ENCODE measurements at places on chromosomes 1 and 21.

DNA sequence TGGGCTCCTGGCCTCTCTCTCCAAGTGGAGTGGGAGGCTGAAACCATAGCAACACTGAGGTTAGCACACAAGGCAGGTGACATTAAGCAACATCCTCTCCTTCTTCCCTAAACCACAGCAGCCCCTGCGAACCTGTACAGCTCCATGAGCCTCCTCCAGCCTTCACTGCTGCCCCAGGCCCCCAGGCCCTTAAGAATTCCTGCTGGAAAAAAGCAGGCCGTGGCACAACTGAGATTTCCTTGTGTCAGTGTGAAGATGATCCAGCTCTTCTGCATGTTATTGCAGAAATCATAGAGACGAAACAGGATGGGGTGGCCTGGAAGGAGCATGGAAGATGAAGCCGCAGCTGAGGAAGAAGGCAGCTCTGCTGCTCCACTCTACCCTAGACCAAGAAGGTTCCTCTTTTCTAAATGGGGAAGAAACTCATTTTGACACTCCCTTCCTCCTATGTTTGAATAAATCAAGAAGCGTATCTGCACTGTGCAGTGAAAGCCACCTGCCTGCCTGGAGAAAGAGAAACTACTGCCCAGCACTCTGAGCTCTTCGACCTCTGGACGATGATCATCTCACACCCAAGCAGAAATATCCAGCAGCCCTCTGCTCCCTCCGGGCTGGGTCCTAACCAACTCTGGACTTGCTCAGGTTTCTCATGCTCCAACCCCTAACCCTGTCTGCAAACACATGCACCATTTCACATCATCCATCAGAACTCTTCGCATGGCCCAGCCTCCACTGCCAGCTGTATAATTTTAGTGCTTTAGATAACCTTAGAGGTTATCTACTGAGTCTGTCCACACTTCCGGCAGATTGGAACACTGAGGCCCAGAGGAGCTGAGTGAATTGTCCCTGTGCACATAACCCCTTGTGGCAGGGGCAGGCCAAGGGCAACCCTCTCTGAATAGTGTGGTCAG is 20.7 kb downstream of the SH3BP5L start:
- no peak for DNase-seq

DNA sequence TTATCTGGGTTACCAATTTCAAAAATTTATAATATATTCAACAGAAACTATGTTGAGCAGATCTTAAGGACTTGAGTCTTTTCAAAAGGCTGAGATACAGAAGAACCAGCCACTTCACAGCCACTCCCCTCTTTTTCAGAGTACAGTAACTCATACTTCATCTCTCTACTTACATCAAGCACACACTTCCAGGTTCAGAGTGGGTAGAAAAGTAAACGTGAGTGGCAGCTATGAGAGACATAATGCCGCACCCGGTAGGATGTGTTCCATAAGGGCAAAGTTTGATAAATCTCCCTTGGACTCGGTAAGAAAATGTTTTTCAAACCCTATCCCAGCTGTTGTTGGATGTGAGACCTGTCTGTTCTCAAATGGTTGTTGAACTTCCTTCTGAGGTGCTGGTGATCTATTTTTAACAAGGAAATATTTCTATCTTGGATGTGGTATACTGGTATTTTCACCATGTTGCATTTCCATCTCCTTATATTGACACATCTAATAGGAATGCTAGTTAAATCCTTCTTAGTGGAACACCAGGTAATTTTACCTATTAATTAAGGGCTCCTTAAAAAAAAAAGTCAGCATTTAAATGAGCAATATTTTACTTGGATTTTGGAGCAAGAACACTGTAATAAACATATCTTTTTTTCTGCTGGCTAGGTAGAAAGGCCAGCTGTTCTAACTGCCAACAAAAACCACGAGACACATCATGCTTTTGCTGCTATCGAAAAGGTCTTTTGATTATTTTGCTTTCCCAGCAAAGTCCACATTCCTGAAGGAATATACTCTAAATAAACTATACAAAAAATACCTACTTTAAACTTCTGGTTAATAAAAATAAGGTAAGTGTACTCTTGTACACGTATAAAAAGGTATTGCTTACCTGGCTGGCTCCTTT is 28.2 kb downstream of the CNN3 start:
- peak; percentile 24 for DNase-seq

GRCh38 chr1:920010-920409 is 3.7 kb upstream of the SAMD11 start:
- no peak for DNase-seq

GRCh38 chr1:27044613-27045151 is 32.0 kb upstream of the TENT5B start:
- peak; percentile 15 for DNase-seq

GRCh38 chr1:155134880-155135414 is 705 bp upstream of the SLC50A1 start:
- DNase-seq: peak; percentile 26

DNA sequence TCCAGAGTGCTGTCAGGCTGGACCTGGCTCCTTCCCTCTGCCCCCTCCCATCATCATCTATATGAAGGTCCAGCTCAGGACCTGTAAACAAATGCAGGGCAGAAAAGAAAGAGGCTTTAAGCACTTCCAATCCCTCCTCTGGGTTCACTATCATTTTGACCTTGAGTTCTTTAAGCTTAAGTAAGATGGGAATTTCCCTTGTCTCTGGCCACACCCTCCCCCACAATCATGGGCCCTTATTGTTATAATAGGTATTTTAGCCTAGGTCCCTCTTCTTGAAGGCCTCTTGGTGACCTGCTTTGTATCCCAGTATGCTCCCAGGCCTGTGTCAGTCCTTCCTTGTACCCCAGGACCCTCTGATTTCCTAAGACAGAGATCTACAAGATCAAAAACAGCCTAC is 45.1 kb upstream of the EPS15 start:
- no peak for DNase-seq

DNA sequence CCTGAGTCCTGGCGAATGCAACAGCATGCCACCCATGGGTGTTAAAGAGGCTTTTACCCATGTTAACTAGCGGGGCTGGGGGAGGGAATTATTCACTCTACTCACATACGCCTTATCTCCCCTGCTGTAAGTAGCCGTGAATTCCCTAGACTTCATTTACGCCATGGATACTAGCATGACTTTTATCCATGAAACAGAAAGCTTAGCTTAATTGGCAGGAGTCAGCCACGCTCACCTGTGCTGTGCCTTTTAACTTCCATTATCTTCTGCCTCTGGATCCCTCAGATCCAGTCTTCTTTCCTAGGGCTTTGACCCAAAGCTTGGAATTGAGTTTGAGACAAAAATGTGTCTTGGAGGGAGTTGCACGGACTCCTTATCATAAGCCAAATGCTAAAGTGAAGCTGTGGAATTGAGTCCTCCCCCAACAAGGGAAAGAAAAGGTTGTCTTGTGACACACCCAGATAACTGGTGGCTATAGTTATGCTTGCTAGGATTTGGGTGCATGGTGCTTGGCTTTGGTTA is 9.7 kb upstream of the NASP start:
- no peak for DNase-seq

DNA sequence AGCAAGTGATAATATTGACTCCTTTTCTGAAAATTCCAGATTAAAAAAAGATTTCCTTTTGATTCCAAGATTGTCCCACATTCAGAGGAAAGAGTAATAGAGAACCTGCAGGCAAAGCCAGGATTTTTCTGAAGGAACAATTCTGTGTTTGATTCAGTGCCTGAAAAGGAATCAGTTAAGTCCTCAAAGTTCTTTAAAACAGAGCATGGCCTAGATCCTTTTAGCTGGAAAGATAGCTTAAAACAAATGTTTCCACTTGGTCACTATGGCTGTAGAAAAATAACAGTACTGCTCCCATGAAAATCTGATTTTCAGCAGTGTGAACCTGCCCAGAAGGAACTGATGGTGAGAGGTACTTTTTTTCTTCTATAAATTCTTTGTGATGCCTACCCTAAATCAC is 41.8 kb downstream of the HS2ST1 start:
- DNase-seq: no peak

DNA sequence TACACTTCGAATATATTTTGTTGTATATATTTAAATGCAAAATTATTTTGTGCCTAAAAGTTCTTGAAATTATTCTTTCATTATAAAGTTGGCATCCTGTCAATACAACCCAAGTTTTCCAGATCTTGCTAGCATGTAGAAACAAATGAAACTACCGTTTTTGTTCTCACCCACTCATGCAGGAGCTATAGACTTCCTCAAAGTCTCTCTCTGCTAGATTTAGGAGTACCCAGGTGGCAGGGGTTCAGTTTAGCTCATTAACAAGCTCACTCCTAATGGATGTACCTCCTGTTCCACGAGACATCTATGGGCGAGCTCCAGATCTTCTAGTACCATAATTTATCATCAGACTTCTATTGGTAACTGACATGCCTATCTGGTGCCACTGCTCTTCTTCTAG is 390.2 kb upstream of the POU3F1 start:
- no peak for DNase-seq

- no peak for DNase-seq
Observed at GRCh38 chr1:56289260-56289659, 290.1 kb downstream of the PLPP3 start.

- no peak for DNase-seq
Observed at GRCh38 chr1:181905944-181906597, 155.4 kb downstream of the ZNF648 start.

DNA sequence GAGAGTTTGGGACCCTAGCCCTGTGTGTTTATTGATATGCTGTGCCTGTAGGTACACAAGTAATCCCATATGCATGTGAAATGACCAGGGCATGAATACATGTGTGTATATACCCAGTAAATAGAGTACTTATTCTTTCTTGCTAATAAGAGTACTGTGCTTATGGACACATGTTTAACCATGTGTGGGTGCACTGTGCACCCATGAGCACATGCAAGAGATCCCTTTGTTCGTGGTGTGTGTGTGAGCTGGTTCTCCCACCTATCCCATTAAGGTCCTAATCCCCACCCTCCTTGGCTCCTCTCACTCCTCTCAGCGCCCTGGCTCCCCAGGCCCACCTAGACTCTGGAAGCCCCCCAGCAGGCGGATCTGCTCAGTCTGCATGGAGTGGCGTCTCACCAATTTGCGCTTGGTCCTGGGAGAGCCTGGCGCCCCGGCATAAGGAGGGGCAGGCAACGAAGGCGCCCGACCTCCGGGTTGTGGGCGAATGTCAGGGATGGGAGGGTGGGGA is 2.2 kb upstream of the LIX1L start:
- no peak for DNase-seq

- DNase-seq: peak; percentile 99
Observed at GRCh38 chr1:40508375-40509341, at the start of gene EXO5. TSS of gene EXO5 (plus strand) at chr1:40508767. CDS start at chr1:40514545, 5,778 bp downstream.

GRCh38 chr1:162851341-162851740 is 9.6 kb downstream of the CCDC190 start:
- no peak for DNase-seq

GRCh38 chr1:231936983-231937775 is 310.6 kb downstream of the DISC1 start:
- peak; percentile 35 for DNase-seq

DNA sequence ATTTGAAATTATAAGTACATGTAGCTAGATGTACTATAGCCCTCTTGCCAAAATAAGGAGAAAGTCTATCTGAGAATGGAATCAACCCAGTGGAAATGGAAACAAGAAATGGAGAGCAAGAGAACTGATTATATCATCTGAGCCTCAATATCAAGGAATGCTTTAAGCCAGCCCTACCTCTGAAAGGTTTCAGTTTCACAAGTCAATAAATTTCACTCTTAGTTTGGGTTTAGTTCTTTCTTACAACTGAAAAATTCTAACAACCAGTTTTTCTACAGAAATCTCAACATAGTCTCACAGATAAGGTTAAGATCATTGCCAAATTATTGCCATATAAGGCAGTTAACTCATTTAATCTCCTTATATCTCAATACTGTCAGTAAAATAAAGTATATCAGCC is 80.0 kb downstream of the EPS15 start:
- no peak for DNase-seq

DNA sequence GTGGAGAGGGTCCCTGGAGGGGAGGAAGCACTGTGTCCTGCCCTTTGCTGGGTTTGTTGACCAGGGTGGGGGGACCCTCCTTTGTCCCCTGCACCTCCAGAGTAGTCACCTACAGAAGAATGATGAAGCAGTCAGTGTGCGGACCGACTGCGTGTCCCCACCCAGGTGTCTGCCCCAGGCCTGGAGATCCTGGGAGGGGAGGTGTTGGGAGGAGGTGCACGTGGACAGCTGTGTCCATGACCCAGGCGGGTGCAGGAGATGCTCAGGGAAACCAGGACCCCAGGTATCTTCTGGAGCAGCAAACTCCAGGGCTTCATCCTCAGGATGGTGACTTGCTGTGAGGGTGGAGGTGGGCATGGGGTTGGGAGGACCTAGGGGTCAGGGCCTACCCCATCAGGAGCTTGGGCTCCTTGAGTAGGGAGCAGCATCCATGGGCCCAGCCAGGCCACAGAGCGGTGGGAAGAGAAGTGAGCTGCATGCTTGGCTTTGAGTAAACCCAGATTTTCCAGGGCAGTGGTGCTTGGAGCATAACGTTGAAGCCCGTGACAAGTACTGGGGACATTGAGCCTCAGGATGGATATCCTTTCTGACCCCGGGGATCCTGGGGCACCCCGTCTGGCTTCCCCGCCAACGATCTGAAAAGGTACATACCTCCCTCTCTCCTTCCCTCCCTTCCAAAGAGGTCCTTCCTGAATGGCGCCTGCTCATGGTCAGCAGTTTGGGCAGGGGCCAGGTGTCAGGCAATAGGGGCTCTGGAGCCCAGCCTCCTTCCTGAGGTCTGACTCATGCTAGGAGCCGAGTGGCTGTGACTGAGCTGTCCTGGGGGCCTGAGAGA is 13.7 kb downstream of the ACTRT2 start:
- DNase-seq: no peak

DNA sequence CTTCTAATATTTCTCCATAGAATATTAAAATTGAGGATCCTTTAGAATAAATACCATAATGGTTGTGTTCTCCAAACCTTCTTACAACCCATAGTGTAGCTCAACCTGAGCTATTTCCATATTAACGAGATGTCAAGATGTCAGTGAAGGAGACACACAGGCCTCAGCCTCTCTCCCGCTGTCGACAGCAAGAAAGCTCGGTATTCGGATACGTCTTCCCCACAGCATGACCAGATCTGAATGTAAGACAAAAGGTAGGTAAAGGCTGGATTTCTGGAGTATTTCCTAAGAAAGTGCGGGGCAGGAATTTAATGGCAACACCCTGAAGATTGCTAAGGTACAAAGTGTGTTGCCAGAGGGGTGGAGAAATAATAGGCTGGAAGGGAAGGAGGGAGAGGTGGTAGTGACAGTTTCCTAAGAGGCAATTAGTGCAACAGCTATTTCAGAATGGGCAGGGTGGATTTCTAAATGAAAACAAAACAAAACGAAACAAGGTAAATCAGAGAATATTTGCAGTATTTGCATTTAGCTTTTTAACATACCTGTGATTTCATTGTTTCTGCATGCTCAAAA is 1.7 kb downstream of the ADSS2 start:
- no peak for DNase-seq

Data from NCI-H2029 treated with DMSO at 0.1 percent for 48 hours (cell line).